CD4-positive, alpha-beta T cell treated with Interleukin-4 for 1 hour (primary cell): ENCODE measurements at places on chromosomes 2 and 18.

GRCh38 chr2:239965318-239965717, 59.8 kb downstream of the NDUFA10 start:
- no peak for DNase-seq

- no peak for DNase-seq
Observed at GRCh38 chr2:207375207-207375875, 154.4 kb upstream of the CREB1 start.

- DNase-seq: no peak
Observed at GRCh38 chr18:31591113-31591512, 564 bp upstream of the TTR start.

- DNase-seq: no peak
Observed at GRCh38 chr18:36323421-36323820, 25.9 kb downstream of the FHOD3 start.

DNA sequence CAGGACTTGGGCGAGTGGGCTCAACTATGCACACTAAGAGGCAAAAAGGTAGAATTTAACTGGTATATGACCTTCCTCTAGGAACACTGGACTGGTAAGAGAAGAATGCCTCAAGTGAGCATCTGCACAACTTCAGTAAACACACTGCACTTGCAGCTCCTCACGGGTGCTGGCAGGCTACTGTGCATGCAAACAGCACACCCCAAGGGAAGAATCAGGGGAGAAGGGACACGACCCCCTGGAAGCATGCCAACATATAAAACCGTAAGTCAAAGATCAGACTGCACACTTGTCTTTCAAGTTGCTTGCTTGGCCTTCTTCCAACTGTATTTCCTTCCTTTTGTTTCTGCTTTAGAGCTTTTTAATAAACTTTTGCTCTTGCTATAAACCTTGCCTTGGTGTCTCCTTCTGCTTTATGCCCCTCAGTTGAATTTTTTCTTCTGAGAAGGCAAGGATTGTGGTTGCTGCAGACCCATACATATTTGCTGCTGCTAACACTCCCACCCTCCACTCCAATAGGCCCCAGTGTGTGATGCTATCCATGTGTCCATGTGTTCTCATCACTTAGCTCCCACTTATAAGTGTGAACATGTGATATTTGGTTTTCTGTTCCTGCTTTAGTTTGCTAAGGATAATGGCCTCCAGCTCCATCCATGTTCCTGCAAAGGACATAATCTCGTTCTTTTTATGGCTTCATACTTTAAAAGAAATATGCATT, 263.7 kb upstream of the SPOPL start:
- no peak for DNase-seq

- DNase-seq: no peak
Observed at GRCh38 chr2:207477896-207478295, 51.9 kb upstream of the CREB1 start.

DNA sequence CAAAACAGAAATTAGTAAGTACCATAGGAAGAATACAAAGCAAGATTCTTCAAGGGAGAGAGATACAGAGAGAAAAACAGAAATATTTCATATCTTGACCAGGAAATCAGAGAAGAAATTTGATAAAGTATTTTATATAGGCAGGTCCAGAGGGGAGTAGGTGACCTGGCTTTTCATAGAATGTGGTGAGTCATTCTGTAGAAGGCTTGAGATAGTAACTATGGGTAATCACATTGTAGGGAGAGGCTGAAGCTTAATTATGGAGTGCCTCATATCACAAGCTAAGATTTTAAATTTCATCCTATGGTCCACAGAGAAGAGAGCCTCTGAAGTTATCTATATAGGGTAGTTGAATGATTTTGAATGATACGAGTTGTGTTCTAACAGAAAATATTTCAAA, 195.0 kb upstream of the CYRIA start:
- no peak for DNase-seq

DNA sequence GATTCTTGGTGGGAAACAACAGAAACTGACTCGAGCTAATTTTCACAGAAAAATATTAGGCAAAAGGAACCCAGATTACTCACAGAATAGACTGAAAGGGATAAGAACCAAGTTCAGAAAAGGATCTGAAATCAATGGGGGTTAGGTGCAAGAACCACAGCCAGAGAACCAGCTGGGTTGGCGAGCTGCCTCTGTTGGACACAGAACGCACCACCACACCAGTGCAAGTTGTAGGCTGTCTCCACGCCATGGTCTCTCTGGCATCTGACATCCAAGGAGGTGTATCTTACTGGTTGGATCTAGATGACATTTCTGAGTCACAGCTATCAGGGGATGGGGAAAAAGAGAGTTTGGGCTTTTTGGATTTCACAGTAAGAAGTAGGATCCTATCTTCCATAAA, 18.6 kb upstream of the ONECUT2 start:
- no peak for DNase-seq

DNA sequence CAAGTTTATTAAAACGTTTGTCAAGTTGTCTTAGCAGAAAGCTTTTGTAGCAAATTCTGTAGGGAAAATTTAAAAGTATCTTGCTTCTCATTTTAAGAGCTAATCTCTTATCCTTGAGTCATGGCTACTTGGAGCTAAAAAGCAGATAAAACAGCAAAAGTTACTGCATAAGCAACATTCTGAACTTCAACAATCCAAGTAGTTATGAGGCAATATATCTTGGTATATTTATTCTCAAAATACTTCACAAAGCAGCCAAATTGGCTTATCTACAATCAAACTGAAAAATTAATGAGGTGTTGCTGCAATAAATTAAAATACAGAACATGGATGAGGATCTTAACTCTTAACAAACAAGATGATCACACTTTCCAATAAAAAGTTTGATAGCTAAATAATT, 306.5 kb downstream of the PIEZO2 start:
- DNase-seq: no peak

- no peak for DNase-seq
Observed at GRCh38 chr2:27664154-27664574, 475 bp downstream of the SLC4A1AP start.

DNA sequence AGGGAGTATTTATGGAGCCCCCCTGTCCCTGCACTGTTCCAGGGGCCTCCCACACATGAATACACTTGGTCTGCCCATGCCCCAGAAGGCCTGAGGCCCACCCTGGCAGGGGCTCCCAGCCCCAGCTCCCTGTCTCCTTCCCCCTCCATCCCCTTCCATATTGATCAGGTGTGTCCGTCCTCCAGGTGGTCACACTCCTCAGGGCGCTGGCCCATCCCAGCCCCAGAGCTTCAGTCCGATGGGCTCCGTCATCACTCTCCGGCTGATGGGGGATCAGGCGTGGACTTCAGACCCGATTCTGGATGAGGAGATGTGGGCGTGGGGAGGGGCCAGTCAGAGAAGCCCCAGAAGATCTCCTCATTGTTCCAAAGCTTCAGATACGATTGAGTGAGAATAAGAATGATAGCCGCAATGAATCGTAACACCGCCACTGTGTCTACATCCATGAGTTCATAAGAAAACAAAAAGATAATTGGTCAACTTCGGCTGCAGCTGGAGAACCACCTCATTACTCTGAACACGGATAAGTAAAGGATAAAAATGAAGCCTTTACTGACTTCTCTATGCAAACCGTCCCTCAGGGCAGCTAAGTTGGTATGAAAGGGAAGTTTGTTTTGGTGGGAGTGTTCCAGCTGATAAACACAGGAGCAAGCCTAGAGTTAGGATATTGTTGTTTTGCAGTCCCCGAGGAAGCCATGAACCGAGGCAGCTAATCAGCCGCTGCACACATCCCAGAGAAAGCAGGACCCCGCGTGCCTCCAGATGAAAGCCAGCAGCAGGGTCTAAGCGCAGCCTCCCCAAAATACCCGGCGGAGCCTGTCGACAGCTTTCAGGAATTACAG, 279.5 kb downstream of the NDUFA10 start:
- DNase-seq: no peak

DNA sequence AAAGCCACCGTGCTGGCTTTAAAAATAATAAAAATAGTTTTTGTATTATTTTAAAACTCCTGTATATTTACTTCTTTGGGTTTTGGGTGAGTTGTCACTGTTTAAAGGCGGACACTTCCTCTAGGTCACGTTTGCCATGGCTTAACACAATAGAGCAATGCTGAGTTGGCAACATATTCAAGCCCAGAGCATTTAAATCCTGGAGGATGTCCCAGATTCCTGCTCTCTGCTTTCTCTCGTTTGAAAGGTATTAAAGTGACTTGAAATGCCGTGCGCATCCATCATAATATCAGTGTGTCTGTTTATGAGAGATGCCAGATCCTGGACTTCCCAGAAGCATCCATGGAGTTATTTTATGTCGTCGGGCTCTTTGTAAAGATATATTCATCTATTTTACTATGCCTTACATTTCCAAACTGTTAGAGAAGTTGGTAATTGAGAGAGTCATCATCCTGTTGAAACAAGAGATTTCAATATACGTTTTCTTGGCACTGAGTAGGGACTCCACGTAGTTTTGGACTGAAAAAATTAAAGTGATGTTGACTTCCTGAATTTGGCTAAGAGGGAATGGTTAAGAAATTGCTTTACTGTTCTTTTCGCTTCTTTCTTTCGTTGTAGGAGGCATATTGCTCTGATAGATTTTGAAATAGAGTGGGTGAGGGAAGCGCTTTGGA, 150.6 kb downstream of the ZNF236 start:
- DNase-seq: no peak

GRCh38 chr18:74375999-74376398, 60.4 kb downstream of the C18orf63 start:
- no peak for DNase-seq

GRCh38 chr2:174083843-174084458, 118.8 kb upstream of the SP3 start:
- no peak for DNase-seq

DNA sequence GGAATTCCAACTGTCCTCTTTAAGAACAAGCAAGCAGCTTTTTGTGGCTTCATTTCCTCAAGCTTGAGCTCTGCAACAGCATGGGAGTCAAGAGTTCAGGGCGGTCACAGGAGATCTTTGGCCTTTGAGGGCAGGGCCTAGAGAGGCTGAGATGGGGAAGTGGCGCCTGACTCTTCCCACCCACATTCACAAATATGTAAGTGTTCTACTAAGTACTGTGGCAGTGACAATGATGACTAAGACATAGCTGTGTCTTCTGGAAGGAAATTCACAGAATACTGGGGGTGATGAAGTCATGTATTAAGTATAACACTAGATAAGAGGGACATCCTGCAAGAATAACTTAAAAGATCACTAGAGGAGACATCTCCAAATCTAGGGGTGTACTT, 15.0 kb downstream of the RND3 start:
- no peak for DNase-seq

- no peak for DNase-seq
Observed at GRCh38 chr2:82027921-82028615, 1723.5 kb upstream of the LRRTM1 start.

GRCh38 chr2:240275386-240275785, 134.9 kb upstream of the OTOS start:
- DNase-seq: no peak

GRCh38 chr18:62496262-62496661, 26.6 kb upstream of the ZCCHC2 start:
- DNase-seq: no peak

GRCh38 chr2:233928594-233929351, 11.6 kb downstream of the TRPM8 start:
- DNase-seq: peak; percentile 4

- no peak for DNase-seq
Observed at GRCh38 chr2:141468761-141469160, 662.1 kb downstream of the LRP1B start.

- no peak for DNase-seq
Observed at GRCh38 chr18:70197844-70198243, 7.6 kb downstream of the RTTN start.

GRCh38 chr18:24869285-24869684, 408.8 kb downstream of the HRH4 start:
- DNase-seq: no peak

GRCh38 chr2:223762853-223763252, 74.5 kb downstream of the AP1S3 start:
- DNase-seq: no peak

- no peak for DNase-seq
Observed at GRCh38 chr18:4468511-4468910, 13.4 kb upstream of the DLGAP1 start.

- DNase-seq: no peak
Observed at GRCh38 chr18:45998244-45998643, 31.1 kb upstream of the EPG5 start.

DNA sequence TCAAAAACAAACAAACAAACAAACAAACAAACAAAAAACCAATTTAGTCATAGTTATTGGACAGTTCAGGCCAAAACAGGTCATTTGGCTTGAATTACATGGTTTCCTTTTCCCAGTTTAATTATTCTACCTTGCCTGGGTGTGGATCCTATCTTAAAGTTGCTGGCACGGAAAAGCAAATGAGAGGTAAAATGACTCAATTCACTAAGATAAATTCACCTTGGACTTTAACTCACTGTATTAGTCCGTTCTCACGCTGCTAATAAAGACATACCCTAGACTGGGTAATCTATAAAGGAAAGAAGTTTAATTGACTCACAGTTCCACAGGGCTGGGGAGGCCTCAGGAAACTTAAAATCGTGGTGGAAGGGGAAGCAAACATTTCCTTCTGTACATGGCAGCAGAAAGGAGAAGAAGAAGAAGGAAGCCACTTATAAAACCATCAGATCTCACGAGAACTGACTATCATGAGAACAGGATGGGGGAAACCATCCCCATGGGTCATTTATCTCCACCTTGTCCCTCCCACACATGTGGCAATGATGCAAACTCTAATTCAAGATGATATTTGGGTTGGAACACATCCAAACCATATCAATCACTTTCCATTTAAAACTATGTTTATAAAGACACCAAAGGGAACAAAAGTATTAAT, 22.5 kb upstream of the TRAPPC8 start:
- no peak for DNase-seq

GRCh38 chr2:6934758-6935651, 17.8 kb downstream of the RNF144A start:
- no peak for DNase-seq

GRCh38 chr2:154455866-154456265, 242.6 kb upstream of the KCNJ3 start:
- DNase-seq: no peak

- no peak for DNase-seq
Observed at GRCh38 chr2:189375842-189376241, 65.4 kb upstream of the WDR75 start.

- no peak for DNase-seq
Observed at GRCh38 chr18:78717051-78717765, 262.4 kb upstream of the SALL3 start.

- DNase-seq: no peak
Observed at GRCh38 chr2:190666895-190667294, 18.0 kb downstream of the NAB1 start.
